C1 segment of cervical spinal cord (tissue), 14 donors: ENCODE measurements at places on chromosomes 7 and 10.
A peak's percentile ranks its signal among the peaks of the same experiment; 100 is the strongest.

DNA sequence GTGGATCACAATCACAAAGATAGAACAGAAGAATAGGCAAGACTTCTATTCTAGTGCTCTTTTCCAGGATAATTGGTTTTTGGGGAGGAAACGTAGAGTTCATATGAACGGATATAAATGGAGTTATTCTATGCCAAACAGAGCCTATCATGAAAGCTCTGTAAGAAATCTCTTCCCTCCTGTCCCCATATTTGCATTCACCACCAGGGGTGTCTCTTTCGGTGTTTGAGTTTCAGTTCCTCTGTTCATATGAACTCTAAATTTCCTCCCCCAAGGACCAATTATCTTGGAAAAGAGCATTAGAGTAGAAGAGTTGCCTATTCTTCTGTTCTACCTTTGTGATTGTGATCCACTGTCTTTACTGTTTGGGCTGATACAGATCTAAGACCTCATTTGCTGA lies 48.3 kb upstream of the CDC14C start:
- no peak for DNase-seq

DNA sequence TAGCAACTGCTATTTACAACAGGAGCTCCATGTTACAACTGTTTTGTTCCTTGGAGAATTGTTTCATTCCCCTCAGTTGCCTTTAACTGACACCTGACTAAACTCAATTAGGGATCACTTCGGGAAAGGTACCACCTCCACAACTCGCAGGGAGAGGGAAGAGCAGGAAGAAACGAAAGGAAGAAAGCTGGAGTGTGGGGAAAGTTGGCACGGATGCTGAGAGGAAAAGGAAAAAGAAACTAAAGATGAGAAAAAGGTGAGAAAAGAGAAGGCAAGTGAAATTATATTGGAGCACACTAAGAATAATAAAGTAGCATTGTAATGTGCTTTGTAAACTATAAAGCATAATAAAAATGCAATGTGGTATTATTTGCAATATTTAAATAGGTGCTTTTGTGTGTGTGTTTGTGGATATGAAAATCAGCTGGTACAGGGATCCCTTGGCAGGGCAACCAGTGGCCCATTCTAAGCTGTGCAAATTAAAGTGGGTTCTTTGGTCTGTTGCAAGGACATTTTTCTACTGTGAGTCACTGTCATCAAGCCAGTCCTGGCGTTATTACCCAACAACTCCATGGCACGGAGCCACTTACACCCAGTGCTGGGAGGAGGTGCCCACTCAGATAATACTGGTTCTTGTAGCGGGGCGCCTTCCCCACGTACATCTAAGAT lies 45.9 kb downstream of the HIPK2 start:
- DNase-seq: peak; percentile 61

DNA sequence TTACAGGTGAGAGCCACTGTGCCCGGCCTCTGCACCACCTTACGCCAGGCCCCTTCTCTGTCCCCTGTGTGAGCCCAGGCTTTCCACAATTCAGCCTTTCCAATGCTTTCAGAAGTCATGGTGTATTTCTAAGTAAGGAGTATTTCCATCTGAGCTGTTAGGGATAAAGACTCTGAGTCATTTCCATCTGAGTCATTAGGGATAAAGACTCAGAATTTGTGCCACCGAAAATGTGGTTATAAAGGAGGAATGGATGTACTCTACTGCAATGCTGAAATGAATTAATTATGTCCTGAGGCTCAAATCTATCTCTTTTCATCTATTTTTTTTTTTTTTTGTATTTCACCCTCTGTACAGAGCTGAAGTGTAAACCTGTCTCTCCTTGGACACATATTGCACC lies 84.0 kb downstream of the GATA3 start:
- DNase-seq: no peak

DNA sequence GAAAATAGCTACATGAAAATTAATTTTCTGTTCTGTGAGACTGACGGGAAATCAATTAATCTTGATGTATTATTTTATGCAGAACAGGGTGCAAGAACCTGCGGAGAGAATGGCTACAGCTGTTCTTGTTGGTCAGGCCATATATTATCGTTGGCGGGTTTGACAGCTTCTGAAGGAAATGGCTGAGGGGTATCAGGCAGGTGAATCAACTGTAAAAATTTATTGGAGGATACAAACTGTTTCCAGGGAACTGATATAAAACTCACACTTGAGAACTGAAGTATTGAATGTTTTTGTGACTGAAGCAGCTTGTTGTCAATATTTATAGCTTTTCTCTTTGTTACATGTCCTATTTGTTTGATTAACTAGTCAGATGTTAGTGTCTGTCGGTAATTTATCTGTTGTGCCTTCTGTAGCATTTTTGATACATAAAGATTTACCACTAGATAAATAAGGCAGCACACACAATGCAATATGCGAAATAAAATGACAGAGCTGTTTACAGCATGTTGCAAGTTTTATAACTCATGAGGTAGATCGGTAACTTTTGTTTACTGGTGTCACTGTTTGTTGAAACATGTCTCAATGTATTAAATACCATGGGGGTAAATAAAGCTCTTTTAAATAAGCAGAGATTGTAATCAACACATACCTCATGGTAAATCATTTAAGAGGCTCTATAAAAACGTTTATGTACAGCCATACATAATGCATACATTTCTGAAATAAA lies 308.2 kb downstream of the LRMDA start:
- no peak for DNase-seq

DNA sequence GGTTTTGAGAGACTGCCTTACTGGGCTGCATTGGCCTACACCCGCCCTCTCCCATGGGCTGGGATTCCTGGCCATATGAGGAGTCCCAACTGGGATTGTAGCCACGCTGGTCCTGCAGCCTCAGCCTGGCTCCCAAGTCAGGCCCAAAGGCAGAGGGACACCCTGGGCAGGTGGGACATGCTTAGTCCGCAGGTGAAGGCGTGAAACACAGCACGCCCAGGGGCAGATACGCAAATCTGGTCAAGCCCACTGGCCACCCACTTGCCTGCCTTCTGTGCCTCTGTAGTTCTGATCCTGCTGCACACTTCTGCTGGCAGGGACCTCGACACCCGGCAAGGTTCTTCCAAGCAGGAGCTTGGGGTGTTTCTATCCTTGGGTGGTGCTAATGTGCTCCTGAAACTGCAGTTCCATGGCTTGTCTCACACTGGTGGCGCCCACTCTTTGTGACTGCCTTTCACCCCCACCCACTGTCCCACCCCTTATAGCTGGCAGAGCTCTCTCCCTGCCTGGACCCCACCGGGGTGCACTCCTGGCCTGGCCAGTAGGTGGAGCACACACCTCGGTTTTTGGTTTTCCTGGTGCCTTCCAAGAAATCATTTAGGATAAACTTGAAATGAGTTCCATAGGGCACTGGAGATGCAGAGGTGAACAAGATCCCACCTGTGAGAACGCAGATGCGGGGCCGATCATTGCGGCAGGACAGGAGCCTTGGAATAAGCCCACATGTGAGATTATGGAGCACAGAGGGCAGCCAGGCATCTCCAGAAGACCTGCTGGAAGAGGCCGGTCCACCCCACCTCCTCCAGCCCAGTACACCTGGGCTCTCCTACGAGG lies 47.9 kb downstream of the MKI67 start:
- DNase-seq: no peak

DNA sequence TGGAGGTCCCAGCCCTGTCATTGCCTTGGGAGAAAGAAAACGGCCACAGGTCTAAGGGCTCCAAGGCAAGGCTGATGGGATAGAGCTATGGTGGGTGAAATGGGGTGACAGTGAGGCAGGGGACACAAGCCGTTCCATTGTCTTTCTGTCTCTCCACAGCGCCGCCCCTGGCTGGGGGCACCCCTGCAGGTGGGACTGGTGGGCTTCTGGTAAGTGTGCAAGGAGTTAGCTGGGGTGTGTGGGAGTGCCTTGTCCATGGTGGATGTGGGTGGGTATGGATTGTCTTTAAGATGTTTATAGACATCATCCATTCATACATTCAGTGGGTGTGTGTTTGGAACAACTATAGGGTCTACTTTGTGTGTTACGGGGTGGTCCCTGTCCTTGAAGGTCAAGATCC lies 7.5 kb downstream of the SFXN3 start:
- no peak for DNase-seq

DNA sequence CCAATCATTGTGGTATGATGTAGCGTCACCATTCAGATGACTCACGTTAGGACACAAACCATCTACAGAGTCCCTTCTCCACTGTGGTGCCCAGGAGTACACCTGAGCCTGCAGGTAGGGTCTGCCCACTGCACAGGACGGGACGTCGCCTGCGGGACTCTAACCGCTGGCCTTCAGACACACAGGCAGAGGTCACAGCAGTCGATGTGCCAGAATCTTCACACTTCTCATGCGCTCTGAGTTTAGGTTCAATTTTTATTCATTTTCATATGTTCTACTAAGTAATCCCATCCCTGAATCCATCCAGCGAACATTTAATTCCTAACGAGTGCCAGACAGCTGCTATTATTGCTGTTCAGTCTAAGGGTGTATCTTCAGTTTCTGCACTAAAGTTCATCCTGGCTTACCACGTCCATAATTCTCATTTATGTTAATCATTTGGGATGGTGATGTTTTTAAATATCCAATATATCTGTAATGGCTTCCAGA lies 73.3 kb downstream of the CXCL12 start:
- DNase-seq: no peak

GRCh38 chr10:113292086-113292485 lies 260.8 kb upstream of the HABP2 start:
- DNase-seq: no peak

DNA sequence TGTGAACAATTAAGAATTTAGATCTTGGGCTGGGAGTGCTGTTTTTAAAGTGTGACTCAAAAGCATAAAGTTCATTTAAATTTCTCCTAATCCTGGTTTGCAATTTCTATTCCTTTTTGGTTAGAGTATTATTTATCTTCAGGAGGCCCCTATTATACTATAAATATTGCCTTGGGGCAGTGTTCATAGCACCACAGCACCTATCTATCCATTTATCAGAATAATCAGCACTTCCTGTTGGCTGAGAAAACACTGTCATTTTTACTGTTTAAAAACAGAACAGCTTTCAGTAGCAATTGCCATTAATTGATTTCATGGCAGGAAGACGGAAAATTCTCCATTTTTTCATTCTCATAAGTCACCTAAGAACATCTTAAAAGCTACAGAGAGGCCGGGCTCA lies 111.4 kb downstream of the KIAA1217 start:
- no peak for DNase-seq

GRCh38 chr10:37854626-37855025 lies 2.8 kb downstream of the ZNF248 start:
- DNase-seq: no peak

GRCh38 chr10:133565441-133566294 lies at the start of gene SYCE1:
Gene SYCE1, minus strand, starts transcription at chr10:133565583. Its CDS starts 54 bp downstream, at chr10:133565529.
- no peak for DNase-seq

GRCh38 chr10:102781090-102781920 lies 37.6 kb downstream of the WBP1L start:
- DNase-seq: no peak
